ENCODE measurements at places on chromosomes 3 and 15. TPM values are rescaled to one million over a fixed set of nuclear protein-coding genes. Genes with fewer than 3 reads are reported as not detected.

DNA sequence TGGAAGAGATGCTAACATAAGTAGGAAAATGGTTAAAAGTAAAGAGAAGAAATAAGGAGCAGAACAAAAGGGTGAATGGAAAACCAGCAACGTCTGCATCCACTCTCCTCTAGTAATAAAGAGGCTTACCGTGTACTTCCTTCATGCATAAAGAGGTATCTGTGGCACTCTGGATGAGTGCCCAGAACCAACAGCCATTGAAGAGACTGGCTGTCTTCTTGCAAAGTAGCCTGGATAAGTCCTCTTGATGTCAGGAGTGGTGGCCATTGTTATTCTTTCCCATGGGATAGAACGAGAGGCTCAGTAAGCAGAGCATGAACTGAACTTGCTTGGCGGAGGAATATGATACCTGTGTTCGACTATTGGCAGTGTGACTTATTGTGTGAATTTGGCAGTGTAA, 186.2 kb upstream of the RASGRP1 start:
- no peak overlapping the region for H3K27ac ChIP-seq
- H3K4me3 ChIP-seq: no peak overlapping the region
- no peaks in the 10 kb centered on the region for H3K4me1 ChIP-seq
- peaks cover 7% of the 10 kb centered on the region for H3K27me3 ChIP-seq

GRCh38 chr15:58269455-58270414, 131.6 kb downstream of the AQP9 start:
- H3K4me1 ChIP-seq: peaks cover 11% of the 10 kb centered on the region
- no peaks in the 10 kb centered on the region for H3K27me3 ChIP-seq
- no peak overlapping the region for H3K27ac ChIP-seq
- DNase-seq: peak; percentile 40
- no peak overlapping the region for H3K4me3 ChIP-seq
- no peaks in the 10 kb centered on the region for H3K36me3 ChIP-seq

NR1I2 gene
- total RNA-seq: 1.0 TPM

PTX3 gene
- total RNA-seq: 0.27 TPM

ARNT2 gene
- 0.34 TPM for total RNA-seq

Measured in activated CD8-positive, alpha-beta T cell treated with anti-CD3 and anti-CD28 coated beads for 36 hours (primary cell).